A549 (cell line): ENCODE measurements at places on chromosomes 16 and 17.

DNA sequence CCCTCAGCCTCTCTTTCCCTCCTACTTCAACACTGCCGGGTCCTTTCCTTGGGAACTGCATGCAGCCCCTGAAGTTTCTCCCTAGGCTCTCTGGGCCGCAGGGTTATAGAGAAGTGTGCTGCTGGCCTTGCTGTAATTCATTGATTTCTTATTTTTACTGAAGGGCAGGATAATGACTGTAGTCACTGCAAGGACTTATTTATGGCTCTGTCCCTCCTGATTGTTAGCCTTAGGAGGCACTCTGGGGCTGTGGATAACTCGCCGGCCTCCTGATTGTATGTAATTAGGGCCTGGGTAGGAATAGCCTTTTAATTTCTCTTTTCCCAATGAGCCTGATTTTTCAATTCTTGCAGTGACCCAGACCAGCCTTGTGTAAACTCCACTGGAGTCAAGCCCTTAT is 138.3 kb upstream of the CDH13 start:
- DNase-seq = no peak

DNA sequence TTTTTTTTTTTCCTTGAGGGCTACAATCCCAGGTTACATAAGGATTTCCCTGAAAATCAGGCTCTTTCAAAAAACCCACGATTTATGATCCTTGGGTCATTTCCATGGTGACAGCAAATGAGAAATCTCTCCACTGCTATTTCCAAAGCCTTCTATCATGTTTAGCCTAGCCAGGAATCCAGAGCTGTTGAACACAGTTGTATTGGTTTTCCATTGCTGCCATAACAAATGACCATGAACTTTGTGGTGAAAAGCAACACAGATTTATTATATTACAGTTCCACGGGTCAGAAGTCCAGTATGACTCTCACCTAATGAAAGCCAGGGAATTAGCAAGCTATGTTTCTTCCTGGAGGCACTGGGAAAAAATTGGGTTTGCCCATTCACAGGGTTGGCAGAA is 106.6 kb downstream of the MAF start:
- no peak for DNase-seq

DNA sequence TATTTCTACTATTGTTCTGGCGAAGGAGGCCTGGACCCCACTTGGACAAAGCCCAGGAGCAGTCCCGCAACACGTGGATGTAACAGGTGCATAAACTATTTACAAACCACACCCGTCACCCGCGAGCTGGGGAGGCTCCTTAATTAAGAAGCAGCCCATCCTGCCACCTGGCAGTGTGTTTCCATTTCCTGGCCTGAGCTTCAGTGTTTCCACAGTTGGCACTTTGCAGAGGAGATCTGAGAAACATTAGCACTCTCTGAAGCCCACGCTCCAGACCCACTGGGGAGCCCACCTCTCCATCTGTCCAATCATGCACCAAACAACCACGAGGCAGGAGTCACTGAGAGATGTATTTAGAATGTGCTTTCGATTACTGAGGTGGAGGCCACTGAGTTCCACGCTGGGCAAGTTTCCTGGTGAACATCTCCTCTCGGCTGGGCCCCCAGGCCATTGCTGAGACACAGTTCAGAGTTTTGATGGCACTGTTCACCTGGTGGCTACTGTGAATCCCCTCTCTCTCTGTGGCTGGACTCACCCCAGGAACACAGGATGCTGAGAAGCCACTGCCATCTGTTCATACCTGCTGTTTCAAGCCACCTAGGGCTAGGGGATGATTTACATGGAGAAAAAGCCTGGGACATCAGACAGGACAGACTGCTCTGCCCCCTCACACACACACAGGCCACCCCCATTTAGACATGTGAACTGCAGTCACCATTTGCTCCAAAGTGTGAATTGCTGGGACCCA is 129.1 kb downstream of the AIPL1 start:
- DNase-seq = no peak

- DNase-seq = no peak
These were observed 150.6 kb downstream of the MAF start for GRCh38 chr16:79449900-79450299.
